ENCODE measurements at places on chromosomes 12 and 14. TPM values are rescaled to one million over a fixed set of nuclear protein-coding genes. Genes with fewer than 3 reads are reported as not detected.

The RASSF8 gene
- total RNA-seq = 55.3 TPM

The VRTN gene
- total RNA-seq = not detected

The TMEM30B gene
- total RNA-seq = 0.20 TPM

The CCND2 gene
- total RNA-seq = 57.6 TPM

The CEP170B gene
- 20.8 TPM for total RNA-seq

The HCAR2 gene
- total RNA-seq = not detected

The CCDC91 gene
- total RNA-seq = 7.0 TPM

The TRPV4 gene
- 3.4 TPM for total RNA-seq

The DEPDC4 gene
- total RNA-seq = 0.39 TPM

The REC8 gene
- total RNA-seq = 16.6 TPM

The AACS gene
- total RNA-seq = 24.1 TPM

The LHX5 gene
- not detected for total RNA-seq

The GPRC5D gene
- total RNA-seq = not detected

The KRT85 gene
- total RNA-seq = not detected

The GPD1 gene
- total RNA-seq = not detected

The DHRS2 gene
- total RNA-seq = 0.13 TPM

The ZNF384 gene
- total RNA-seq = 27.2 TPM

The SLC6A13 gene
- not detected for total RNA-seq

The ANO2 gene
- 13.5 TPM for total RNA-seq

The IFNG-AS1 gene
- total RNA-seq = not detected

The MIP gene
- total RNA-seq = not detected

The ACVRL1 gene
- 392 TPM for total RNA-seq

The RPL41 gene
- 2,181 TPM for total RNA-seq

The TBC1D30 gene
- 24.4 TPM for total RNA-seq

The OTX2 gene
- total RNA-seq = not detected

The MGAT4C gene
- not detected for total RNA-seq

The NINJ2 gene
- total RNA-seq = 5.7 TPM

The NOVA1 gene
- 0.15 TPM for total RNA-seq

The PRPH gene
- total RNA-seq = not detected

The SIX6 gene
- total RNA-seq = not detected

The LRRC10 gene
- total RNA-seq = not detected

The SRRM4 gene
- not detected for total RNA-seq

The KCNJ8 gene
- not detected for total RNA-seq

The PTGER2 gene
- total RNA-seq = not detected

The DAZAP2 gene
- total RNA-seq = 217 TPM

The ARHGEF25 gene
- total RNA-seq = 0.07 TPM

The TBX5 gene
- total RNA-seq = not detected

The GALNT9 gene
- total RNA-seq = 2.1 TPM

The HOTAIR gene
- total RNA-seq = not detected

The SAMD15 gene
- 0.64 TPM for total RNA-seq

The KIF5A gene
- not detected for total RNA-seq

The RAPGEF3 gene
- 41.9 TPM for total RNA-seq

The C14orf180 gene
- total RNA-seq = not detected

The SOS2 gene
- 17.1 TPM for total RNA-seq

The PRIM1 gene
- total RNA-seq = 20.0 TPM

The BEGAIN gene
- 0.20 TPM for total RNA-seq

The CCDC184 gene
- total RNA-seq = not detected

Data from mammary microvascular endothelial cell (primary cell).